NCI-H1930 (cell line): ENCODE measurements at places on chromosomes 5 and 9.

DNA sequence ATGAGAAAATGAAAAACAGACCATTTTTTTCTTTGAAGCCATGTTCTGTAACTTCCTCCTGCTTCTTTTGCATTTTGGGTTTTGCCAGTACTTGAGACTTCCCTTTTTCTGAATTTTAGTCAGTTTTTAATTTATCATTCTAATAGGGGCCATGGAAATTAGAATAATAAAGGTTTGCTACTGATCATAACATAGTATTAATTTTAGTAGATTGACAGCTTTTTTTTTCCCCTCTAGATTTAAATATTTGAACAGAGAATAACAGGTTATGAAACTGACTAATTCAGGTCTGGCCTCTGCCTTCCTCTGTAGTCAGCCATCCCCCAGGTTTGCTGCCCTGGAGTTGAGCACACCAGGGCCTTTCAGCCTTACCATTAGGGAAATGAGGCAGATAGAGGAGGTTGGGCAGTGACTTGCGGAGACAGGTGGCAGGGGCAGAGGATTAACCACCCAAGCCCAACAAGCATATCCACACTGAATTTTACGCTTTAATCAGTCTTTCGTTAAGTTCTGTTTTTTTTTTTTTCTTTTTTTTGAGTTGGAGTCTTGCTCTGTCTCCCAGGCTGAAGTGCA lies 80.1 kb upstream of the TNFAIP8 start:
- no peak for DNase-seq

- DNase-seq = no peak
Measured at GRCh38 chr5:146529984-146530383, 14.0 kb upstream of the GPR151 start.

- no peak for DNase-seq
Measured at GRCh38 chr5:41809128-41809527, 61.1 kb downstream of the OXCT1 start.

- no peak for DNase-seq
Measured at GRCh38 chr9:22337261-22337660, 109.4 kb upstream of the DMRTA1 start.

DNA sequence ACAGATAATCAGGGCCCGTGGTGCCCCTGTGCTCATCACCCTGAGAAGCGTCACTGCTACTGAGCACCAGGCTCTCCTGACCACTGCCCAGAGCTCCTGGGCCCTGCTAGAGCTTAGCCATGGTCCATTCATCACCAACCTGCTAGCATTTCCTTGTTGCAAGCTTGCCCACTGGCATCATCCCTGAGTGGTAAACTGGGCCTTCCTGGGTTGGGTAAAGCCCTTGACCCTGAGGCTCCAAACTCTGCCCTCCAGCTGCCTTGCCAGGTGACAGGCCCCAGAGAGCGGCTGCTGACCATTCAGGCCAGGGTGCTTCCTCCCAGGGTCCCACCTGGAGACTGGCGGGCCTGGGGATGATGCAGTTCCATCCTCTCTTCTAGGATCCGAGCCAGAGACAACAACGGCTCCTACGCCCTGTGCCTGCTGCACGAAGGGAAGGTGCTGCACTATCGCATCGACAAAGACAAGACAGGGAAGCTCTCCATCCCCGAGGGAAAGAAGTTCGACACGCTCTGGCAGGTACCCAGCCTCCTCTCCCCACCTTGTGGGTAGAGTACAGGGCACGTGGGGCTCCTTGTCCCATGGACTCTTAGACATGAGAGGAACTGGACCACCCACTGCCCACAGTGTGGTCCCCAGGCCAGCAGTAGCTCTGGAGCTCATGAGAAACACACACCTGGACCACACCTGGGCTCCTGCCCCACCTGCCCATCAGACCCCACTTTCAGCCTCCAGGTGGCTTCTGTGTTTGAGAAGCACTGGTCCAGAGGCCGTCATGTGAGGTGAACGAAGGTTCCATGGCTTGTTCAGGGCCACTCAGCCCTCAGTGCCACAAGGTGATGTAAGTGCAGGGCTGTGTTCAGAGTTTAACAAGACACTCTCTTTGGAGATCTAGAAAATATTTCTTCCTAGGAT lies 60.5 kb downstream of the SYK start:
- DNase-seq = no peak

DNA sequence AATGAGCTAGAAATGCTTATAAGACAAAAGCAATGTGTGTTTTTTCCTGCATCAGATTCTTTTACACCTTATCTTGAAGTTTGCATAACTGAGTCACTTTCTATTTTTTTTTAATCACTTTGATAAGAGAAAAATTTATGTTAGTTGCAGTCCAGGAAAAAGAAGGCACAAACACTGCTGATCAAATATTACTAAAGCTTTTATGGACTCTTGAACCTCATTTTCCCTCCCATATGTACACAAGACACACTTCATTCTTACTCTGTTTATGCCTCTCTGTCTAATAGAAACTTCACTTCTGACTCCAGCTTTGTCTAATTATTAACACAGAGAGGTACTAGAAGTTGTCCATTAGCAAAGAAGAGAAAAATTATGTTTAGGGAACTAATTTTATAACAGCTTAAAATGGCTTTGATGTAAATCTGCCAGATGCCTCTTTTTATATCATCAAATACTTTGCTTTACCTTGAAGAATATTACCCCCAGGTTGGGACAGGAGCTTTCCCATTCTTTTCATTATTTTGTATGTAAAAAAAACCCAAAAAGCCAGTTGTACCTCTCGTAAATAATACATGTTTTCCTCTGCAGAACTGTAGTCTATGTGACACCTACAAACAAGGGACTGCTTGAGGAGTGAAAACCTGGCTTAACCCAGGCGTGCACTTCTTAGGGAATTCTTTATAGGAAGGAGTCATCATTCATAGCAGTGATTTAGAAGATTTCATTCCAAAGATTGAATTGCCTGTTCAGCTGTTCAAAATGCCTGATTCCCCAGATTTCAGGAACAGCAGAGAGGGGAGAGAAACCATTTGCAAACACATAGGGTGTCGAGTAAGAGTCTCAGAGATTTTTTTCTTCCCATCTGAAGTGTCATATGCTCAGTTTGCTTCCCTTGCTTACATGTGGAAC lies 72.6 kb downstream of the DAPK1 start:
- DNase-seq = no peak

DNA sequence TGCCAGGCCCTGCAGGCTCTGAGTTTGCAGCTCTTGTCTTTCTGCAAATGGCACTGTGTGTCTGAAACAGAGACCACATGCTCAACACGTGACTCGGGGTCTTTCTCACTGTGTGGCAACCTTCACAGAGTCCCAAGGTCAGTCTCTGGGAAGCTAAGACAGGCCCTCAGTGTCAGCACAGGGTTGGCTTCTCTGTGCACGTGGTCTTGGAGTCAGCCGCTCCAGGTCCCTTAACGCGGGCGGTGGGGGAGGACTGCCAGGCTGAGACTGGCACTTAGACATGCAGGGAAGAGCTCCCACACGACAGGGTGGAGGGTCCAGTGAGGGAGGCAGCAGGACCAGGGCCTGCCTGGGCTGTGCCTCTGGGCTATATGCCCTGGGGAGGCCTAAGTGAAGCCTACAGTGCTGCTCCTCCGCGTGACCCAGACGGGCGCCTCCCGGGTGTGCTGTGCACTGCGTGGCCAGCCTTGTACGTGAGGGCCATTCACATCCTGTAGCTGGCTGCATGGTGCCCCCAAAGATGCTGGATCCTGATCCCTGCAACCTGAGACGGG lies 76.8 kb downstream of the ADAMTS2 start:
- no peak for DNase-seq

DNA sequence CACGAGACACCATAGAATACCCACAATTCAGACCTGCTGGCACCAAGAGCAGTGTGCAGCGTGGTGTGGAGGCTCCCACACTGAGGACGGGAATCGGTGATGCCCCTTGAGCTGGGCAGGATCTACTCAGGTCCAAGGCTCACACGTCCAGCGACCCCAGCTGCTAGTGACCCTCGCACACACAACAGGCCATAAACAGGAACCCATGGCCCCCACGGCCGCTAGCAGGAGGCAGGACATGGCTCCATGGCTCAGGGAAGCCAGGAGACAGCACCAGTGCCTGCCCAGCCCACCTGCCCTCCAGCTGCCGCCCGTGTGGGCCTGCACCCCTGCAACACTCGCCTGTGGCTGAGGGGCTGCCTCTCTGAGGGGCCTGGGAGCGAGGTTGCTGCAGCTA lies 43.4 kb upstream of the SLC9A3 start:
- no peak for DNase-seq

GRCh38 chr5:173751266-173751600 lies 134.8 kb upstream of the BOD1 start:
- DNase-seq = no peak

DNA sequence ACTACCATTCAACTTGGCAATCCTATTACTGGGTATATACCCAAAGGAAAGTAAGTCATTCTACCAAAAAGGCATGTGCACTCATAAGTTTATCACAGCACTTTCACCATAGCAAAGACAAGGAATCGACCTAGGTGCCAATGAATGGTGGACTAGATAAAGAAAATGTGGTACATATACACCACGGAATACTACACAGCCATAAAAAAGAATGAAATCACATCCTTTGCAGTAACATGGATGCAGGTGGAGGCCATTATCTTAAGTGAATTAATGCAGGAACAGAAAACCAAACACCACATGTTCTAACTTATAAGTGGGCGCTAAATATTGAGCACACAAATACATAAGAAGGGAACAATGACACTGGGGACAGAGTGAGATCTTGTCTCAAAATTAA lies 65.8 kb upstream of the SUB1 start:
- DNase-seq = no peak

GRCh38 chr5:168878135-168878745 lies 299.1 kb upstream of the PANK3 start:
- no peak for DNase-seq

DNA sequence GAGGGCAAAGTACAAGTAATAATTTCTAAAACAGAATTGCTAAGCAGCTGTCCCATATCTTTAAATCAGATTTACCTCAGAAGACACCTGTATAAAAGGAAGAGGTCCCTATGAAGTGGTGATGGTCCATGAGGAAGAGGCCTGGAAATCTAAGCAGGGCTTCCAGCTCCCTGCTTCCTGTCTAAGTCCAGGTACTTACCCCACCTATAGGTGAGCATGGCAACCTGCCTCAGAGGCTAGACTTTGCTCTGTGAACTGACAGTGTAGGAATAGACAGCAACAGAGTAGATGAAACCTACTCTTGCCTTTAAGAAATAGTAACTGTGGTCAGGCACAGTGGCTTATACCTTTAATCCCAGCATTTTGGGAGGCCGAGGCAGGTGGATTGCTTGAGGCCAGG lies 55.8 kb upstream of the ARRDC3 start:
- no peak for DNase-seq

DNA sequence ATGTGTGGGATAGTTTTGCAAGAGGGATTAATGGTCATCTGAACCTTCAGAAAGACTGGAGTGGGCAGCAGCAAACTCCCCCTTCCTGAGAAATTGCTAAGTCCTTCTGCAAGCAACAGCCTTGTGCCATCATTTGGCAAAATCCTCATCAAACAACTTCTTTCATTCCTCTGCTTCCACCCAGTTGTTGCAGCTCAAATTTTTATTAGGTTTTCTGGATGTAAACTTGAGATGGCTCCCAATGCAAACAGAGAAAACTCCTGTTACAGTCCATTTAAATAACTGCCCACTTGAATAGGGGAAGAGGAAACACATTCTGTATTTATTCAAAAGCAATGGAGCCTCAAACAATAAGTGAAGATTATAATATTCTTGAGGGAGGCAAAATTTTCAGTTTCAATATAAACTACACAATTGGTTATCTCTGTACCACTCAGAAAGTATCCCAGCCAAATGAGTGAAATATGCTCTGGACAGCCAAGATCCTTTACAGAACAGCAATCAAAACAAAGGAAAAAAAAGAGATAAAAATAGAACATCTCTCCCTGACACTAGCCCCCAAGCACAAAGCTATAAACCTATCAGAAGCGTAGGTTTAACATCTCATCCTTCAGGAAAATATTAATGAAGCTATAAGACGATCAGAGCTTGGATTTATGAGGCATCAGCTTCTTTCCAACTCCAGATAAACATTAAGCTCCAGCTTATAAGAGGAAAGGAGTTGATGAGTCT lies 17.3 kb upstream of the DAP start:
- DNase-seq = no peak

GRCh38 chr9:82022121-82022520 lies 33.5 kb downstream of the SPATA31D1 start:
- DNase-seq = no peak

GRCh38 chr9:71025728-71026127 lies 95.7 kb downstream of the TRPM3 start:
- DNase-seq = no peak

DNA sequence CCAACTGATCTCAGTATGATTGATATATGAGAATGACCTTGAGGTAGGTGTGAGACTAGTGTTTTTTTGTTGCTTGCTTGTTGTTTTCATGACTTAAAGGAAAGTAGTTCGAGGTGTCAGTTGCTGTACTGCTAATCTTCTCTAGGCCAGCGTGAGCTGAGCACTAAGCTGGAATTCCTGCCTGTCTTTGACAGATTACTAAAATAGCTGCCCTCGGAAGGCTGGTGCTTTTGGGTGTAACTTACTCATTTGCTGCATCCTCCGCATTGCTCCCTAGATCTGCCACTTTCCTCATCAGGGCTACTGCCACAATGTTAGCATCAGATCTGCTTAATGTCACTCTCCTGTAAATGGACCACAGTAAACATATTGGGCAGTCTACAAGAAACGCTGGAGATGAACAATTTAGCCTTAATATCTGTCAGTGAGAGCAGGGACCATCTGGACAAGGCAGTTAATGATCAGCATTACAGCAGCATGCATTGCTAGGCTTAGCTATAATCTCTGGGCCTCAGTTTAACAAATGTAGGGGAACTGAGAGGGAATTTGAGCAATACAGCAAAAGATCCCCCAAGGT lies 106.6 kb upstream of the CDH6 start:
- no peak for DNase-seq

DNA sequence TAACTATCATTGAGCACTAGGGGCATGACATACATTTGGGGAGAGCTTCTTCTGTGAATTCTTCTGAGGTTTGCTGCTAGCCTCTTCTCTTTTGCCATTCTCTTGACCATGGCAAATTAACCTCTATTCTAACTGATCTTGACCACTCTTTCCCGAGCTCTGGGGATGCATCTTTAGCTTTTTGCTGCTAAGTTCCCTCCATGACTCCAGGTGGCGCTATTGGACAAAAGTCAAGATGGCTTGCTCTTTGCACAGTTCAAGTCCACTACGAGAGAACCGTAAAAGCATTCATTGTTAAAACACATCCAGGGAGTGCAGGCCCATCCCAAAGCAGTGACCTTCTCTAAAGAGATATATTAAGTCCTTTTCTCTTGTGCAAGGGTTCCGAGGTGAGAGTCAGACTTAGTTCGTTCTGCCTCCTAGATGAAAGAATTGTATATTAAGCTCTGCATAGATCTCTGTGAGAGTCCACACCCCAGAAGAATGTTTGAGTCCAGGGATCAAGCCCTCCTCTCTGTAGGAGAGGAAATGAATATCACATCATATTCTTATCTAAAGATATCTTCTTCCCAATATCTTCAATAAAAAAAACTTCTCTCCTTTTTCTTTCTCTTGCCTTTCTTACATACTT lies 1152.9 kb upstream of the CDH6 start:
- DNase-seq = peak; percentile 74

- no peak for DNase-seq
Measured at GRCh38 chr5:58022055-58022454, 437.8 kb downstream of the PLK2 start.

- DNase-seq = no peak
Measured at GRCh38 chr5:113215401-113216060, 219.3 kb downstream of the TSSK1B start.

- no peak for DNase-seq
Measured at GRCh38 chr5:32909207-32909606, 198.1 kb downstream of the NPR3 start.
